ENCODE measurements at places on chromosomes 6 and 20.

- DNase-seq: peak; percentile 89
Observed at GRCh38 chr6:30678964-30679726, 6.3 kb upstream of the DHX16 start.

DNA sequence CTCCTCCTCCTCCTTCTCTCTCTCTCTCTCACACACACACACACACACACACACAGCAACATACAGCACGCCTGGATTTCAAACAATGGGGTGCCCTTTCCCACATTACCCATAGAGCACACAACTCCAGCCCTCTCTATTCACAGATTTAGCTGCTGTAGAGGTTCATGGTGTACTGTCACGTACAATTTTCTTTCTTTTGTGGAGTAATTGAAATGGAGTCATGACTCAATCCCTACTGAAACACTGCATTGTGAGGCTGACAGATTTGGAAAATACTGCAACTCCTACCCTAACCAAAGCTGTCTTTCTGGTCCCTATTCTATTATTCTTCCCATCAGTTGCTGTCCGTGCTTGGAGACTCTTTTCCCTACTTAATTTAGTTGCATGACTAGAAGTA is 166.9 kb downstream of the EDN1 start:
- no peak for DNase-seq

- DNase-seq: no peak
Observed at GRCh38 chr6:148193063-148193680, 149.5 kb upstream of the SASH1 start.

- DNase-seq: peak; percentile 91
Observed at GRCh38 chr6:57317060-57317943, at the start of gene PRIM2. PRIM2 (plus strand) TSS chr6:57317630; CDS start chr6:57318446, 816 bp downstream.

- peak; percentile 68 for DNase-seq
Observed at GRCh38 chr6:169800116-169800667, 48.8 kb downstream of the ERMARD start.

GRCh38 chr20:53935344-53936084 is 134.9 kb downstream of the BCAS1 start:
- DNase-seq: peak; percentile 28

GRCh38 chr6:116402108-116402937 is 31.6 kb downstream of the DSE start:
- DNase-seq: no peak

- no peak for DNase-seq
Observed at GRCh38 chr20:62924442-62925075, 1.7 kb downstream of the DIDO1 start.

- DNase-seq: no peak
Observed at GRCh38 chr6:75147512-75147911, 58.3 kb downstream of the COL12A1 start.

Measured in coronary artery (tissue), 2 donors.